Hypothalamus (tissue), 51 donors: ENCODE measurements at places on chromosomes 12 and 14.

- no peak for DNase-seq
Observed at GRCh38 chr14:84029246-84029645, 1500.7 kb upstream of the FLRT2 start.

DNA sequence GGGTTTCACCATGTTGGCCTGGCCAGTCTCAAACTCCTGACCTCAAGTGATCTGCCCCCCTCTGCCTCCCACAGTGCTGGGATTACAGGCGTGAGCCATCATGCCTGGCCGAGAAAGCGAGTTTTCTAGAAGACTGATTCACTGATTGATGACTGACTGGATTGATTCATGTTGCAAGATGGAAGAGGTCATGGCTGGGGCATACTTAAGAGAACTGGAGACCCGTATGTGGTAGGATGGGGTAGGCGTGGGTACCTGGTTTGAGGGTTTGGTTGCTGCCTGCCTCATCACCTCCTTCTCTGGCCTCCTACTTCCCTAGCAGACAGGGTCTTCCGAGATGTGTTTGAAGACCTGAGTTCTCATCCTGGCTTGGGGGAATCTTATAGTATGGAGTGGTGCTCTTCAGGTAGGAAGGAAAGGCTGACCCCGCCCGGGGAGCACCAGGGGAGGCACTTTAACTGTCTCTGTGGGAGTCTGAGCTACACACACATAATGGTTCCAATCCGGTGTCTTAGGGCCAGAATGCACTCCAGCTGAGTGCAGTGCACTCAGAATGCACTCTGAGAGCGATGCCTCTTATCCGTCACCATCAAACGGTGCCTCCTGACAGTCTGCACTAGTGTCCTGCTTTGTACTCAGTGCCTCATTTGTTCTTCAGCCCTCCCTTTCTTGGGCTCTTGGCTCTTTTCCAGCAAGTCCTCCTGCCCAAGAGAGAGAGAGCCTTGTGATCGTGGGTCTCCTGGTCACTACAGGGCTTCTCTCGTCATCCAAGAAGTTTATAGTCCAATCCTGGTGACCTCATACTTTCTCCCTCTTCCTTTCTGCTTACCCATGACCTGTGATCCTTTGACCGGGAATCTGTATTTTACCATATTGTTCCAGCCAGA lies 19.7 kb downstream of the PLEKHG3 start:
- no peak for DNase-seq

DNA sequence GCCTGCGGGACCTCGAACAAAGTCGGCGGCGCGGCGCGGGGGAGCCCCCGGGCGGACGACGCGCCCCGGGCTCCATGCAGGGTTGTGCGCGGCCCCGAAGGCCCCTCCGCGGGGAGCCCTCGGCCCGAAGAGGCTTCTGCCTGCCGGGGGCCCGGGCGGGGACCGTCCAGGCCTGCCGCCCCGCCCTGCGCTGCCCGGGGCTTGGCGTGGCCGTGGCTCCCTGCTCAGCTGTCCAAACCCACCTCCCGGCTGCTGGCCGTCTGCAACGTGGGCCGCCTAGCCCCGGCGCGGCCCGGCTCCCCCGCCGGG lies 670 bp downstream of the DYRK2 start:
- DNase-seq, result peak; percentile 44

DNA sequence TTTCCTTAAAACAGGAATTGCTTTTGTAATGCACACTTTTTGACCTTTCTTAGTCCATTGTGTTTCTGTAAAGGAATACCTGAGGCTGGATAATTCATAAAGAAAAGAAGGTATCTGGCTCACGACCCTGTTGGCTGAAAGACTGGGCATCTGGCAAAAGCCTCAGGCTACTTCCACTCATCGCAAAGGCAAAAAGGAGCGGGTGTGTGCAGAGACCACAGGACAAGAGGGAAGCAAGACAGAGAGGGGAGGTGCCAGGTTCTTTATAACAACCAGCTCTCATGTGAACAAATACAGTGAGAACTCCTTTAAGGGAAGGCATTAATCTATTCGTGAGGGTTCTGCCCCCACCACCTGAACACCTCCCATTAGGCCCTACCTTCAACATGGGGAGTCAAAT lies 182.1 kb downstream of the C12orf50 start:
- no peak for DNase-seq

DNA sequence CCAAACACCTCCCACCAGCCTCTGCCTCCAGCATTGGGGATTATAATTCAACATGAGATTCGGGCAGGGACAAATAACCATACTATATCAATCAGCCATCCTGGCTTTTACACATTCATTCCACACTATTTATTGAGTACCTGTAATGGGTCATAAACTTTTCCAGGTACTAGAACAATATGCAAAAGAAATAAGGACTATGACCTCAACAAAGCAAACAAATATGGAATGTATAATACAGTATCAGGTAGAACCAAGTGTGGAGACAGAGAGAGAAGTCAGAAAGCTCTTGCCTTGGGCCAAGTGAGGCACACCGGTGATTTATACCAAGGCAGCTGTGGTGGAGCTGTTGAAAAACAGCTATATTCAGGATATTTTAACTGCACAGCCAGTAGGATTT lies 116.3 kb downstream of the TSPAN8 start:
- DNase-seq, result no peak

GRCh38 chr12:132460571-132460970 lies 29.4 kb upstream of the FBRSL1 start:
- DNase-seq, result no peak

DNA sequence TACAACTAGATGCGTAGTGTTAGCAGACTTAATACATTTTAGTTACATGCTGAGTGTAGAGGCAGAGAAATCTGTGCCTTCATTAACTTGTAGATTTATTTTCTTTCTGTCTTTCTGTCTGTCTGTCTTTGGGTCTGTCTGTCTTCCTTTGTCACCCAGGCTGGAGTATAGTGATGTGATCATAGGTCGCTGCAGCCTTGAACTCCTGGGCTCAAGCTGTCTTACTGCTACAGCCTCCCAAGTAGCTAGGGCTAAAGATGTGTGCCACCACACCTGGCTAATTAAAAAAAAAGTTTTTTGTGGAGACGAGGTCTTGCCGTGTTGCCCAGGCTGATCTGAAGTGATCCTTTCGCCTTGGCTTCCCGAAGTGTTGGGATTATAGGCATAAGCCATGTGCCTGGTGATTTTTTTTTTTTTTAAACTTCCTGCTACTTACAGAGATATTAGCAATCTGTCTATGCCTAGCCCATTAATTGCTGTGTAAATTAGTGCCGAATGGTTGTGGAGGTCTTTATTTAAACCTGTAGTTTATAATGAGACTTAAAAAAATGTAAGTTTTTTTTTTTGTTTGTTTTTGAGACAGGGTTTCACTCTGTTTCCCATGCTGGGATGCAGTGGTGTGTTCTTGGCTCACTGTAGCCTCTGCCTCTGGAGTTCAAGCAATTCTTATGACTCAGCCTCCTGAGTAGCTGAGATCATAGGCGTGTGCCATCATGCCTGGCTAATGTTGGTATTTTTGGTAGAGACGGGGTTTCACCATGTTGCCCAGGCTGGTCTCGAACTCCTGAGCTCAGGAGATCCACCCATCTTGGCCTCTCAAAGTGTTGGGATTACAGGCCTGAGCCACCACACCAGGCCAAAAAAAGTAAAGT lies 22.8 kb downstream of the ERC1 start:
- DNase-seq, result no peak

- DNase-seq, result no peak
Observed at GRCh38 chr14:102390064-102390855, 27.5 kb downstream of the TECPR2 start.

DNA sequence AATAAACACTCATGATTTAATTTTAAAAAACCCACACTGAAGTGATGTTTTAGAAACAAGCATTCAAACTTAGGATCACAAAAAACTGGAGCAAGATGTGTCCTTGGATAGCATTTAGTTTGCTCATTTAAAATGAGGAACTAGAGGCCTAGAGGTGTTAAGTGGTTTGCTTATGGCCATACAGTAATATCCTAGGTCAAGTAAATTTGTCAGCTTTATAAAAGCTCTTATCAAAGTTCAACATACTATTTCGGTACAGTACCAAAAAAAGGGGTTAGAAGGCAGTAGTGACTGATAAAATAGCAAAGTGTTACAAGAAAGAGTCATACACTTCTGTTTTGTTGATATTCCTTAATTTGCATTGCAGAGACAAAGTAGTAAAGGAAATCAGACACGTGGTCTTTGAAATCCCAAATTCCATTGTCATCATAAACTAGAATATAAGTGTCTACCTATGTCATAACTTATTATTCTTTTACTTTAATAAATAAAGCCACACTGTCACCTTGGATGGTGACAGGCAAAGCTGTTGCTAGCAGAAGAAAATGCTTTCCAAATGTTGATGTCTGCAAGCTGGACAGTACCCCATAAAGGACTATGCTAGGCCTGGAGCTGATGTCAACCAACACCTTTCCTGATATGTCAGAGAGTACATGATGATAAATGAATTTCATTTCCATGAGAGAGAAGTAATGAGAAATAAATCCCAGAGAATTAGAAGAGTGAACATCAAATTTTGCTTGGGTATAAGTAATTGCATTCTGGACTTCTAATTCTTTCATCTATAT lies 17.6 kb upstream of the SRP54 start:
- DNase-seq, result no peak

DNA sequence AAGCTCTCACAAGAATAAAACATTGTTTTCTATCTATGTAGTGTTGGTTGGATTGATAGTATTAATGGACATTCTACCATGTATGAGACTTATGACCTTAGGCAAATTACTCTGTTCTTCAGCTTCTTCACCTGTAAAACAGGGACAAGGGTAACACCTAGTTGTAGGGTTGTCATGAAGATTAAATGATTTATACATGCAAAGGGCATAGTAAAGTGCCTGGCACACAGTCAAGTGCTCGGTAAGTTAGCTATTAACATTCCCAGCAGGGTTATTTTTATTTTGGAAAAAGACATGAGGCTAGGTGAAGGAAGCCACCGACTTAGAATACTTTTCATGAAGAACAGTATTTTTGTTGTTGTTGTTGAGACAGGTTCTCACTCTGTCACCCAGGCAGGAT lies 71.2 kb upstream of the PLXNC1 start:
- DNase-seq, result no peak

DNA sequence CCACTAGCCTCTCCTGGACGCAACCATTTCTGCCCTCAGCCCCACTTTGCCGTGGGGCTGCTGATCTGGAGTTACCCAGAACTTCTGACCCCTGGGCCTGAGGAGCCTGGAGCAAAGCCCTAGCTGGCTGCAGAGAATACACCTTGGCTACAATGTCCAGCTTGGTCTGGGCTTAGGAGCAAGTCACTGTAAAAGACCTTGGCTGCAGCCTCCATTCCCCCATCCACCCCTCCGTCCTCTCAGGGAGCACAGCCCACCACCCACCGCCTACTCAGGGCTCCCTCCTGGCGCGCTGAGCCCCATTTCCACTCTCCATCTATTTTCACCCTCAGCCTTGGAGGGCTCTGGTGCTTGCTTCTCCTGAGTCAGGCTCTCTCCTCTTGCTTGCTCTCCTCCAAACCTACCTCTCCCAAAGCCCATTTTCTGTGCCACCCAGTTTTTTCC lies 42.9 kb downstream of the ERH start:
- DNase-seq, result no peak

DNA sequence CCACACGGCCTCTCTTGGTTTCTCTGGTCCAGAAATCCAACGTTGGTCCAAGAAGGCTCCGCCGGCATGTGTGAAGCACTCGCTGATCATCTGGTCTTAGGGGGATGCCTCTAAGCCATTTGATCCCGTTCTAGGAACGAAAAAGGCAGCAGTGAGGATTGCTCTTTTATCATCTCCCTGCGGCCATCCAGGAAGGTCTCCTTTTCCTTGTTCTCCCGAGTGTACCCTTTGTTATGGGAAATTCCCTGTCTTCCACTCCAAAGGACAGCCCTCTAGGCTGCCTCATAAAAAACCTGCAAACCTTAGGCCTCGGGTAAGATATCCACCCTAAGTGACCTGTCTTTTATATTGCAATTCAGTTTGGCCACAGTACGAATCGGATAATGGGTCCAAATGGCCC lies 85.8 kb downstream of the TMTC3 start:
- no peak for DNase-seq

DNA sequence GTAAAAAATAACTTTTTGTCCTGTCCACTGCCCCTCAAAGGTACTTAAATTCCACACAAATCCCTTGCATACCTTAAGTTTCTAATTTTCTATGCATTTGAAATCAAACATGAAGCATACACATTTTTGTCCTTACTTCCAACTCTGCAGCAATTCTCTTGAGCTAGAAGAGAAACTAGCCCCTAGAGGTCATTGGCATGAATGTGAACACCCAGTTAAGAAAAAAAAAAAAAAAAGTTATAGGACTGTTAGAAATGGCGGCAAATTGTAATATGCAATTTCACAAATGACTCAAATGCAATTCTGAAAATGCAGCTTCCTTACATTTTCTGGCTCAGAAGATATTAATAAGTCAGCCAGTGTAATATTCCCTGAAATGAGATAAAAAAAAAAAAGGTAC lies 4.6 kb upstream of the ESR2 start:
- DNase-seq, result no peak

- DNase-seq, result no peak
Observed at GRCh38 chr14:103699261-103699661, 16.0 kb downstream of the XRCC3 start.

DNA sequence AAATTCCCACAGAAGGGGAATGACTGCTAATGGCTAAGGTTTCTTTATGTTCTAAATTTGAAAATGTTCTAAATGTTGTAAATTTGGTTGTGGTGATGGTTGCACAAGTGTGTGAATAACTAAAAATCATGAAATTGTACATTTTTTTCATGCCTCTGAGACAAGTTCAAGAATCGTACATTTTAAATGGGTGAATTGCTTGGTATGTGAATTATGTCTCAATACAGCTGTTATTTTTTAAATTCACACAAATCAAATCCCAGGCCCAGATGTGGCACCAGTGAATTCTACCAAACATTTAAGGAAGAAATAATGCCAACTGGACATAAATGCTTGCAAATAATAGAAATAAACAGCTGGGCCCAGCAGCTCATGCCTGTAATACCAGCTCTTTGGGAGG lies 28.6 kb upstream of the RND1 start:
- DNase-seq, result no peak

GRCh38 chr12:62860501-62861411 lies 74.2 kb downstream of the PPM1H start:
- DNase-seq, result no peak

DNA sequence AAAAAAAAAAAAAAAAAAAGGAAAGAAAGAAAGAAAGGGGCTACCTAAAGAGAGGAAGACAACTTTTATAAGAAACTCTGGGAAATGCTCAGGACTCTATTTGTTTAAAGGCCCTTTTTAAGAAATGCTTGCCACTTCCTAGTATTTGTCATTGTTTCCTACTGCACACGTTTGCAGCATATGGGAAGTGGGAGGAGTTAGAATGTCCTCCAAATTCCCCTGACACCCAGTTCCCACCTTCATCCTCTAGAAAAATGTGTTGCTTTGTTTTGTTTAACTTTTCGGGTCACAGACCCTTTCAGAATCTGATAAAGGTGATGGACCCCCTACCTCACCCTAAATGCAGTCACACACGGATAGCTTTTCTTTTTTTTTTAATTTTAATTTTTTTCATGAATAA lies 40.8 kb downstream of the NINJ2 start:
- DNase-seq, result no peak

GRCh38 chr14:61103541-61104339 lies 122.7 kb downstream of the SLC38A6 start:
- DNase-seq, result no peak

GRCh38 chr12:6943722-6944380 lies at the start of the genes C12orf57 and RNU7-1:
TSS of gene C12orf57 (plus strand) at chr12:6944022. CDS start at chr12:6944122, 100 bp downstream.
TSS of gene RNU7-1 (plus strand) at chr12:6943816.
- peak; percentile 60 for DNase-seq
